Activated CD8-positive, alpha-beta memory T cell treated with anti-CD3 and anti-CD28 coated beads, Interleukin-2, amount 50 U/mL, for 48 hours (primary cell): ENCODE measurements at places on chromosomes 11 and 22.

DNA sequence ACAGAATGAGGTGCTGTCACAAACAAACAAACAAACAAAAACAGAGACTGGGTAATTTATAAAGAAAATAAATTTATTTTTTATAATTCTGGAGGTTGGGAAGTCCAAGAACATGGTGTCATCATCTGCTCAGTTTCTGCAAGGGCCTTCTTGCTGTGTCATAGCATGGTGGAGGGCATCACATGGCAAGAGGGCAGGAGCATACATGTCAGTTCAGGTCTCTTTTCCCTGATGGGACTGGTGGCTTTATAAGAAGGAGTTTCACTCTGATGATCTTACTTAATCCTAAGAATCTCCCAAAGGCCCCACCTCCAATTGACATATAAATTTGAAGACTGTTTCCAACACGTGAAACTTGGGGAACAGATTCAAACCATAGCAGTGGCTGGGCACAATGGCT is 135.7 kb downstream of the NECTIN1 start:
- DNase-seq: no peak

GRCh38 chr11:77057938-77058474 is 8.8 kb upstream of the CAPN5 start:
- DNase-seq: no peak

GRCh38 chr11:2537010-2537705 is 92.3 kb downstream of the KCNQ1 start:
- DNase-seq: no peak

DNA sequence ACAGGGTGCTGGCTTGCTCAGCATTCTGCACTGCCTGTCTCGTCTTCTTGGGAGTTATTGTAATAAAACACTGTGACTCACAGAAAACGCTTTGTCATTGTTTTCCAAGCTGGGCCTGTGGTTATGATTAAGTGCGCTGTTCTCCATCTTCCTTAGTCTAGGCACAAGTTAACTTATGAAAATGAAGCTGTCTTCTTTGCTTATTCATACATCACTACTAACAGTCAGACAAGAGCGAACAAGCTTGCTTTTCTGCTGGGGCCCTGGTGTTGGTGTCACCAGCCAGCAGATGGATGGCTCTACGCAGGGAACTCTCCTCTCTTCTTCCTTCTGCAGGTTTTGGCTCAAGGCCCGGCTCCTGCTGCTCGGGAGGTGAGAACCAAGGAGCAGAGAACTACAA is 380.1 kb upstream of the SYN3 start:
- DNase-seq: no peak

- no peak for DNase-seq
Measured at GRCh38 chr11:35045236-35045820, 93.6 kb upstream of the CD44 start.

- DNase-seq: no peak
Measured at GRCh38 chr11:57483562-57483918, 23.2 kb downstream of the RTN4RL2 start.

DNA sequence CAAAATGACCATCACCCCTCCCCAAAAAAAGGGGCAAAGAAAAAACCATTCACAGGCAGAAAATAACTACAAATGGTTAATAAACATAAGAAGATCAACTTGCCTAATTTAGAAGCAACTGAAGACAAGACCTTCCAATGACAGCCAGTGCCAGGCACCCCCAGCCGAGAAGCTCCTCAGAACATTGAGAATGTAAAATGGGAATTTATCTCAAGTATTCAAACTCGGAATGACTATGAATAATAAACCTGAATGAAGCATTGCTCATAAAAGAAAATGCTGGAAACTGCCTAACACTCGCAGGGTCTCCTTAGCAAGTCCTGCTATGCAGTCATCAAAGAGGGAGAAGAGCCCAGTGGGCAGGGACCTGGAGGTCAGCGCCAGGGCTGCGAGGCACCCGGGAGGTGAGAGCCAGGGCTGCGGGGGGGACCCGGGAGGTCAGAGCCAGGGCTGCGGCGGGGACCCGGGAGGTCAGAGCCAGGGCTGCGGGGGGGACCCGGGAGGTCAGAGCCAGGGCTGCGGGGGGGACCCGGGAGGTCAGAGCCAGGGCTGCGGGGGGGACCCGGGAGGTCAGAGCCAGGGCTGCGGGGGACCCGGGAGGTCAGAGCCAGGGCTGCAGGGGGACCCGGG is 23.2 kb upstream of the MOB2 start:
- no peak for DNase-seq

GRCh38 chr11:94196363-94196762 is 67.7 kb downstream of the PANX1 start:
- no peak for DNase-seq

DNA sequence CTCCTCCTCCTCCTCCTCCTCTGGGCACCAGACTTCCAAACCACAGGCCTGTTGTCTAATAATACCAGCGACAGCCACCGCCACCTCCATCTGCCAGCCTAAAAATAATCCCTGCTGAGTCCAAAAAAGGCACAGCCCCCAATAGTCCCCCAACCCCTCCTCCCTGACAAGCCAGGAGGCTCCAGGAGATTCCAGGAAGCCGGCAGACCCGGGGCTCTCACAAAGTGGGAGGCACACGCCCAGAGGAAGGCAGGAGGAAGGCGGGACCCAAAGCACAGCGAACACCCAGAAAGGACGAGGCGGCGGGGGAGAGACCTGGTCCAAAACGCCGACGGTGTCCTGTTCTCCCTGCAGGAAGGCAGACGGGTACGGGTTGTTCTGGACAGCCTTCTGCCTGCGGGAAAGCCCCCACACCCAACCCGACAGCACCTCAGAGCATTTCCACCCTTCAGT is 5.9 kb downstream of the IGSF9B start:
- DNase-seq: no peak

DNA sequence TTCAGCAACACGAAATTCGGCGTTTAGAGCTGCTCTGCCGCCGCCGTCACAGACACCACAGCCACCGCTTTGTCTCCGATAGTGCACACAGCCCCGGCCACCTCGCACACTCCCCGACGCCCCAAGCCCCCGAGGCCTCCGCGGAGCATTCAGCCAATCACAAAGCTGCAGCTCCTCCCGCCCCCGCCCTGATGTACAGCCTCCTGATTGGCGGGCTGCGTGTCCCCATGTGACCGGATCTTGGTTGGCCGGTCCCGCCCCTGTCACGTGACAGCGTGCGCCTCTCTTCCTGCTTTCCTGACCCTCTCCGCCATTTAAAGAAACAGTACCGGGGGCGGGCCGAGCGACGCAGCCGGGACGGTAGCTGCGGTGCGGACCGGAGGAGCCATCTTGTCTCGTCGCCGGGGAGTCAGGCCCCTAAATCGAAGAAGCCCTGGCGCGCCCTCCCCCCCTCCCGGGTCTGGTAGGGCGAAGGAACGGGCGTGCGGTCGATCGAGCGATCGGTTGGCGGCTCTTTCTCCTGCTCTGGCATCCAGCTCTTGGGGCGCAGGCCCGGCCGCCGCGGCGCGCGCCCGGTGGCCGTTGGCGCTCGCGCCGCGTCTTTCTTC is at the start of gene TUG1:
Gene TUG1 (plus strand): TSS at position 342 of the 608 bp plus-strand sequence.
- DNase-seq: peak; percentile 95

- no peak for DNase-seq
Measured at GRCh38 chr11:86255896-86256295, 11.3 kb downstream of the EED start.

DNA sequence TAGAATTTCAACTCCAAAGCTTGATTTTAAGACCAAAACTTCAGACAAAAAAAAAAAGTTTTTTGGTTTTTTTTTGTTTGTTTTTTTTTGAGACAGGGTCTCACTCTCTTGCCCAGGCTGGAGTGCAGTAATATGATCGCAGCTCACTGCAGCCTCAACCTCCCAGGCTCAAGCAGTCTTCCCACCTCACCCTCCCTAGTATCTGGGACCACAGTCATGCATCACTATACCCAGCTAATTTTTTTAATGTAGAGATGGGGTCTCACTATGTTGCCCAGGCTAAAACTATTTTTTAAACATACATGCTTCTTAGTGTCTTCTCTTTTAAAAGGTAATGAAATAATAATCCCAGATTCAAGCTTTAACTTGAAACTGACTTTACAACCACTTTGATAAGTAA is 35.4 kb upstream of the GRK2 start:
- no peak for DNase-seq

DNA sequence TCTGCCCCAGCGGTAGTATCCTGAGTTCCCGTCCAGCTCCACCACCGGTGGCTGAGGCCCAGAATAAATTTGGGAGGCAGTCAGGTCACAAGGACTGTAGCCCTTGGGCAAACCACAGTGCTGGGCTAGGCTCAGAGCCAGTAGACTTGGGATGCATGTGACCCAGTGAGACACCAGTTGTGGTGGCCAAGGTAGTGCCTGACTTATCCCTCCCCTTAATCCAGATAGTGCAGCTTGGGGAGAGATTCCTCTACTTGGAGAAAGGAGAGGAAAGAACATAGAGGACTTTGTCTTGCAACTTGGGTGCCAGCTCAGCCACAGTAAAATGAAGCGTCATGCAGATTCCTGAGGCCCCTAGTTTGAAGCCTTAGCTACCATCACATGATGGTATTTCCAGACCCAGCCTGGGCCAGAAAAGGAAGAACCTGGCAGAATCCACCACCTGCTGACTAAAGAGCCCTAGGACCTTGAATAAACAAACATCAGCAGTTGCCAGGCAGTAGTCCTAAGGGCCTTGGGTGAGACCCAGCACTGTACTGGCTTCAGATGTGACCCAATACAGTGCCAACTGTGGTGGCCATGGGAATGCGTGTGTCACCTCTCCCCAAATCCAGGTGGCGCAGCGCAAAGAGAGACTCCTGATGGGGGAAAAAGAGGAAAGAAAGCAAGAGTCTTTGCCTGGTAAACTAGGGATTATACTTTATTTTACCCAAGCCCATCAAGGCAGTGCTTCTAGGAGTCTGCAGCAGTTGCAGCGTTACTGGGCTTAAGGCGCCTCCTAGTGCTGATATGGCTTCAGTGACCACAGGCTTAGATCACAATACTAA is 17.0 kb upstream of the DDX10 start:
- peak; percentile 68 for DNase-seq

DNA sequence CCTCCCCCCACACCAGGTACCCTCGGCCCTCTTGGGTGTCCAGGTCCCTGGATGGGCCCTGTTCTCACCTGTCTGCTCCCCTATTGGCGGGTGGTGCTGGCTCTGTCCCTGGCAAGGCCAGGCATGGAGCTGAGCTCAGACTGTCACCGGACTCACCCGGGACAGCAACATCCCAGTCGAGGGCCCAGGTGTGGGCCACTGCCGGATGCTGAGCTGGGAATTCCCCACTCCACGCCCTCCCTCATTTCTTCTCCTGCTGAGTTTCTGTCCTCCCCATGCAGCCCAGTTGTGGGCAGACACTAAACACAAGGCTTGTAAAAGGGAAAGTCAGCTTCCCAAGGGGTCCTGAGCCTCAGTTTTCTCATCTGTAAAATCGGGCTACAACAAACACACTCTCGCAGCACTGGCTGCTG is 2.0 kb upstream of the AP5B1 start:
- peak; percentile 52 for DNase-seq

GRCh38 chr11:12075291-12075690 is 35.1 kb upstream of the MICAL2 start:
- DNase-seq: no peak

DNA sequence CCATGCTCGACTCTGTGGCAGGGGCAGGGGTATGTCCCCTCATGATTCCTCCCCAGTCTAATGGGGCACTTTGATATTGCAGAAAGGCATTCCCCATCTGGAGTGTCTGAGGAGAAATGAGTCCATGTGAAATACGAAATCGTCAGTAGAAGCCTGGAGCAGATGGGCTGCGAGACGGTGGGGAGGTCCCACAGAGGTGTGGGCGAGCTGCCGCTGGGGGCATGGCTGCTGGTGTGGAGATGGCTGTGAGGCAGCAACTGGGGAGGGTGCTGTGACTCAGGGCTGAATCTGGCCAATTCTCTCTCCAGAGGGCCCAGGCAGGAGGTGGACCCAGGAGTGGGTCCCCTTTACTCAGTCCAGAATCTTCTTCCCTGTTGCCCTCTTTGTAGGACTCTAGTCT is 11.2 kb downstream of the KCTD21 start:
- DNase-seq: no peak

- DNase-seq: no peak
Measured at GRCh38 chr11:8586184-8586583, 7.8 kb downstream of the STK33 start.

DNA sequence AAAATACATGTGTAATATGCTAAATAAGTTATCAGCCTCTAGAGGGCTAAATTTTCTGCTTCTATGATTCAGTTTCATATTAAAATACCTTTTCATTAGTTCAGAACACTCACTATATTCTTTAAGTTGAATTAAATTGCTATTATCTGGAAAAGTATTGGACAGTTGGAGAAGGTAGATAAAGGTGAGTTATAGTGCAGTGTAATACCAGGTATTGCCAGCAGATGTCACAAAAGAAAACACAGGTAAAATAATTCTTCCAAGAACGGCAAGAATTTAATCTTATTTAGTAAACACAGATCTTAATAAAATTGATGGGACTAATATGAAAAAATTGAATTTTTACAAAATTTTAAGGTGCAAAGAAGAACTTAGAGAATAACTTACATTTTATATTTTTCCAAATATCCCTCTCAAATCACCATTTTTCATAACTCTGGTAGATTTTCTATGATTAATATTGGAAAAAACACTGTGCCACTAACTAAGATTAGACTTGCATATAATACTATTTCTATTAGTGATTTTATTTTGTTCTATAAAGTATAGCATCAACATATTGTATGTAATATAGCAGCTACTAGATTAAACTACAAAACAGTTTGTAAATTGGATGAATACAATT is 1.7 kb upstream of the LRRC4C start:
- no peak for DNase-seq

DNA sequence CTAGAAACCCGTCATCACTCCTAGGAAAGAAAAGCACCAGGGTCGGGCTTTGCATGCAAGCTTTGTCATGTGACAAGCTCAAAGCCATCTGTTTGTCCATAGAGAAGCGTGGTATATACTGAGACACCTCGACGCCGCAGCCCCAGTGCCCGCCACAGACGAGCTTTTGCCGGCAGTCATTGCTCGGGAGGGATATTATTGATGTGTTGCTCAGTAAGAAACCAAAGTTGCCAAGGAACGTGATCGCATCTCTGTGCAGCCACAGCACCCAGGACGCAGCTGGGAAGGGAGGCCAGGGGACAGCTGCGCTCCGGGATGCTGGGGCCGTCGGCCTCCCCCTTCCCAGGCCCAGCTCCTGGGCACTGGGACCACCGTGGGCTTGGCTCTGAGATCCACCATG is 89.5 kb upstream of the KCNQ1OT1 start:
- no peak for DNase-seq

DNA sequence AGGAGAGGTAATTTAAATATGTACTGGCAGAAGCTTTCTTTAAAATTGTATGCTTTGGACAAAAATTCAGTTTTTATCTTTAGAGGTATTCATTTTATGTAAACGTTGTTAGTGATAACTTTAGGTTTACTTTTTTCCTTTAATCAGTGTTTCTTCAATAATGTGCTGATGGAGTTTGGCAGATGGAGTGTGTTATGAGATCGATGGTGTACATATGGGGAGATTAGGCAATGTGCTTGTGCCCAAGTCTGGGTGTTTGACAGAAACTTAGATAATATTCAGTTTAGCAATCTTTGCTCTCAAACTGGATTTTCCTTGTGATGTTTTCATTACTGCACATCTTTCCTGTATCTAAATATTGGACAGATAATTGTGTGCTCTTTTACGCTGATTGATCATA is 425.4 kb downstream of the JRKL start:
- DNase-seq: no peak

GRCh38 chr11:133966921-133967598 is 10.3 kb upstream of the IGSF9B start:
- DNase-seq: peak; percentile 90

GRCh38 chr11:17839450-17839849 is 104.9 kb downstream of the KCNC1 start:
- no peak for DNase-seq
